GM12865 (cell line): ENCODE measurements at places on chromosomes 12 and 14.
A peak's percentile ranks its signal among the peaks of the same experiment; 100 is the strongest.

GRCh38 chr12:106841510-106842302 is 67.2 kb downstream of the RIC8B start:
- peak; percentile 45 for DNase-seq

GRCh38 chr14:65095633-65096205 is 6.6 kb downstream of the MAX start:
- no peak for DNase-seq

DNA sequence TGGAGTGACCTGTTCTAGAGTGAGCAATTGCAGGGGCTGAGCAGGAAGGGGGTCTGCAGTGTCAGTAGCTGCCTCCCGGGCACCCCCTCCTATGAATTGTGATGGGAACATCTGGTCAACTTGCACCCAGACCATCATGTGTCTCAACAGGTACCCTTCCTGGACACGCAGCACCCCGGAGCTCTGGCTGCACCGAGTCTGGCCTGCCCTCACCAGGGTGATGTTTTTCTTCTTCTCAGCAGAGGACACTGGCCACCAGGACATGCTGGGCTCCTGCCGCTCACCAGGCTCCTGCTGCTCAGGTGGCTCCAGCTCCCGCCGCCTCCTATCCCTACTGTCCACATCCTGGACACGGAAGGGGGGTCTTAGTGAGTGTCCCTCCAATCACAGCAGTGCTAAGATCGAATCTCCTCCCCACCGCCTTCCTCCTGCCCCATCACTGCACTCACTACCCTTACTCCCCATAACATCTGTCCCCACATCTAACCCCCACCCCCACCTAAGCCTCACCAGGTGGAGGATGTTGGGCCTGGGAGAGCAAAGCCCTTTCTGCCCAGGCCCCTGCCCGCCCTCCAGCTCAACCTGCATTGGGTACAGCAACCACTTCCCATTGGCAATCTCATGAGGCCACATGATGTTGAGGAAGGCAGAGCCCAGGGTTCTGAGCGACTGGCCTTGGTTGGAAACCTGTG is 14.9 kb downstream of the ITGA7 start:
- DNase-seq: no peak

GRCh38 chr14:81523616-81524015 is 10.0 kb downstream of the SEL1L start:
- peak; percentile 32 for DNase-seq

DNA sequence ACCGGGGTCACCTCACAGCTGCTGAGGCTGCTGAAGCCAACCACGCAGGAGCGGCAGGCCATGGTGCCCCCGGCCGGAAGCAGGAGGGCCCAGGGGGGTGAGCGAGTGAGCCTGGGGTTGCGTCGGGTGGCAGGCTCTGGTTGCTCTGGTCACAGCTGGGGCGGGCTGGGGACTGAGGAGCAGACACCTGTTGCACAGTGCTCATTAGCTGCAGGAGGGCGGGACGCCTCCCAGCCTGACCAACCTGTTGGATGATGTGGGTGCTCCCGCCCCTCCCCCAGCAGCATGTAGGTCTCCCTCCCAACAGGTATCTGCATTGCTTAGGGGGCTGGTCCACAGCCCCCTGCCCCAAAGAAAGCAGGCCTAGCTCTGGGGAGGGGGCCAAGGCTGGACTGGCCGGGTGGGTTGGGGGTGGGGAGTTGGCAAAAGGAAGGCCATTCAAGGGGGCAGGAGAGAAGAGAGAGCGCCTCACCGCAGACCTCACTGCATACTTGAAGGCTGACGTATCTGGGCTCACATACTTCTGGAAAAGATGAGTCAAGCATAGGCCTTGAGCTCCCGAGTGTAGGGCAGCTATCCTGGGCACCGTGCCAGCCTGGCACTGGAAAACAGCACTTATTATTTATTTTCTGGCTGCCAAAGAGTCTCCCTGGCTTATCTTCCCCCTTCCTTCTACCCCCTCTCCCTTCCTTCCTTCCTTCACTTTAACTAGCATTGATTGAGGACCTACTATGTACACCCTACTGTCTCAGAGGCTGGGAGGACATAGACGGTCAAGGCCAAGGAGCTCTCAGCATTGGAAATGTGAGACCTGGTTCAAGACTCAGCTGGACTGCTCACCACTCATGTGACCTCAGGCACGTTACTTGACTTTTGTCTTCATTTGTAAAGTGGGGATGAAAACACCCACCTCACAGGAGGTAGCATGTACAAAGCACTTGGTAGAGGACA is at the start of gene KRT80:
Gene KRT80, minus strand, starts transcription at position 174 of the 951 bp plus-strand sequence. Its CDS starts 112 bp downstream, at position 62.
- DNase-seq: no peak

GRCh38 chr14:105097794-105098127 is 32.5 kb upstream of the GPR132 start:
- DNase-seq: no peak

GRCh38 chr12:115500872-115501271 is 776.6 kb downstream of the MED13L start:
- no peak for DNase-seq

GRCh38 chr12:62948123-62948522 is 13.2 kb upstream of the PPM1H start:
- no peak for DNase-seq

DNA sequence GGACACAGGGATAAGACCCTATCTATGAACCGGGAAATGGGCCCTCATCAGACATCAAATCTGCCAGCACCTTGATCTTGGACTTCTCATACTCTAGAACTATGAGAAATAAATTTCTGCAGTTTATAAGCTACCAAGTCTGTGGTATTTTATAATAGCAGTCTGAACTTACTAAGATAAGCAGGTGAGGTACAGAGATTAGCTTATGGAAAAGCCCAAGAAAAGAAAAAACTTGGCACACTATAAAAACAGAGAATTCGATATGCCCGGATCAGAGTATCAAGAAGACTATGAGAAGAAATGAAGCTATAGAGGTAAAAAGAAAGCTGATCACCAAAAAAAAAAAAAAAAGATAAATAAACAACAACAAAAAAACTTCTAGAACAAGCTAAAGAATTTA is 52.6 kb downstream of the EEA1 start:
- no peak for DNase-seq

DNA sequence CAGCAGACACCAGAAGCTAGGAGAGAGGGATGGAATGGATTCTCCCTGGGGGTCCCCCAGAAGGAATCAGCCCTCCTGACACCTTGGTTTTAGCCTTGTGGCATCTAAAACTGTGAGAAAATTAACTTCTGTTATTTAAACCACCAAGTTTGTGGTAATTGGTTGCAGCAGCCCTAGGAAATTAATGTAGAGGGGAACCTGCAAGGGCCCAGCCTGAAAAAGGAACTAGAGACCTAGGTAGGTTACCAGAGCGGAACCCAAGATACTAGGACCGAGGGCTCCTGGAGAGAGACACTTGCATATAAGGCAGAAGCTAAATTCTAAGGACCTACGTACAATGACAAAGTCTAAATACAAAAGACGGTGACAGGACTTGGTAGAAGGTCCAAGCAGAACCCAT is 8.1 kb upstream of the DENND5B start:
- DNase-seq: peak; percentile 83

GRCh38 chr14:104913435-104913834 is 11.2 kb upstream of the PLD4 start:
- no peak for DNase-seq

GRCh38 chr12:75996861-75997447 is 34.6 kb downstream of the PHLDA1 start:
- DNase-seq: no peak

DNA sequence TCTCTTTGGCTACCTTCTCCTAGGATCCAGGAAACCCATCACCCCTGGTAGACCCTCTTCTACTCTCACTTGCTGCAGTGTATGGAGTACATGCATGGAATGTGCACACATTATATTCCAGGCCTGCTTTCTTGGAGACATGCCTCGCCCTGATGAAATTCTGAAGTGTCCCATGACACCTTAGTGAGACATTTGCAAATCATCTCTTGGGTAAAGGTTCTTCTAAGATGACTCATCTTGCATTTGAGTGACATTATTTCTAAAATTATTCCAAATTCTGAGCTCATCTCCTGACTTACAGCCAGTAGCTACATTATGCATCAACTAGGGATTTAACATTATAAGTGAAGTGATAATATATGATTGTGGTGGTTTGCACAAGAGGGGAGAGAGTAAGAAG is 49.8 kb downstream of the SDR9C7 start:
- no peak for DNase-seq

DNA sequence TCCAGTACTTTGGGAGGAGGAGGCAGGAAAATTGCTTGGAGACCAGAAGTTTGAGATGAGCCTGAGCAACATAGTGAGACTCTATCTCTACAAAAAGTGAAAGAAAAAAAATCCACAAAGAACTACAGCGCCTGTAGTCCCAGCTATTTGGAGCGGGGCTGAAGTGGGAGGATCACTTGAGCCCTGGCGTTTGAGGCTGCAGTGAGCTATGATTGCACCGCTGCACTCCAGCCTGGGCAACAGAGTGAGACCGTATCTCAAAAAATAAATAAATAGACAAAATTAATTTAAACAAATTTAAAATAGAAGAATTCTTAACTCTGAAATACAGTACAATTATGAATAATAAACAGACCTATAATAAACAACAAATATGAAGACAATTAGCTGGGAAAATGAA is 40.9 kb downstream of the ATL1 start:
- no peak for DNase-seq

- no peak for DNase-seq
These were observed 19.8 kb downstream of the VASH1 start for GRCh38 chr14:76780875-76781647.

DNA sequence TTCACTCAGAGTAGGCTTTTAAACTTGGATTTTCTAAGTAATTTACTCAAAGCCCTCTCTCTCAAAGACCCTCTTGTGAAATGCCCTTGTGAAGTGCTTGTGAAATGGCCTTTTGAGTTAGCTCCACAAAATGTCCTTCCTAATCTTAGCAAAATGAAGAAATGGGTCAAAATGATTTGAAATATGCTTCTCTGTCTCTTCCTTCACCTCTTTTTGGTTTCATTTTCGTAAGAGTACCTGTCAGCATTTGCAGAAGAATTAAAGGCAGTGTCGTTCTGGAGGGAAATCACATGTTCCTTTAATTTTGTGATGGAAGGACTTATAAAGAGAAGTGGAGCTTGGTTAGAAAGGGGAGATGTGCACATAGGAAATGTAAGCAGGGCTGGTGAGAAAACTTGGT is 93.7 kb downstream of the HMGA2 start:
- DNase-seq: peak; percentile 55

DNA sequence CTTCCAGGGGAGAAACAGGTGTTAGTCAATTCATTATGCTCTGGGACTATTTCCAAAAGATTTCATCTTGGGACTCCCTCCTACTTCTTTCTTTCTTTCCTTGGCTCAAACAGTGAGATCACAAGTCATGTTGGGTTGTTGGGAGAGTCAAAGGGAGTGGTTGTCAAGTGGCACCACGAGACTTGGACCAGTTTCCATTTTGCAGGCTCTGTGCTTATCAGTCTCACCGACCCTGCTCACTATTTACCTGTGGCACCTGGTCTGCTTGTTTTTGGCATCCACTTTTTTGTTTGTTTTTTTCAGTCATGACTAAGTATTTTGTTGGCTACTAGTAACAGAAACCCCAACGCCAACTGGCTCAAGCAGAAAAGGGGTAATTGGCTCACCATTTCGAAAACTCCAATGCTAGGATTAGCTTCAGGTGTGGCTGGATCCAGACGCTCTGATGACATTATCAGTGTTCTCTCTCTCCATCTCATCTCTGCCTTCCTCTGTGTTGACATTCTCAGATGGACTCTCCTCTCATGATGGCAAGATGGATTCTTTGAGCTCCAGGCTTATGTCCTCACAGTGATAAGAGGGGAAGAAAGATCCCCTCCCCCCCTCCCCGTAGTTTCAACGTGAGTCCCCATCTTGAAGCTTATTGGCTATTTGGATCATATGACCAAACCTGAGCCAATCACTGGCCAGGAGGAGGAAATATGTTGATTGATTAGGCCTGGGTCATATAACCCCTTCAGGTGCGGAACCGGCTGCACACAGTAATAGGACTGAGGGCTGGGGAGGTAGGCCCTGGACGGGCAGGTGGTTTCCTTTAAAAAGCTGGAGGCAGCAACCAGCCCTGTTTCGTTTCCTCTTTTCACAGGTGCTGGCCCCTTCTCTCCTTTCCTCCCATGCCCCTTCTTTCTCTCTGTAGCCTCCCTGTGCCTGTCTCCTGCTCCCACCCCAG is 84.2 kb downstream of the AACS start:
- peak; percentile 83 for DNase-seq

- no peak for DNase-seq
These were observed 207.9 kb downstream of the TMEM132C start for GRCh38 chr12:128474916-128475315.

DNA sequence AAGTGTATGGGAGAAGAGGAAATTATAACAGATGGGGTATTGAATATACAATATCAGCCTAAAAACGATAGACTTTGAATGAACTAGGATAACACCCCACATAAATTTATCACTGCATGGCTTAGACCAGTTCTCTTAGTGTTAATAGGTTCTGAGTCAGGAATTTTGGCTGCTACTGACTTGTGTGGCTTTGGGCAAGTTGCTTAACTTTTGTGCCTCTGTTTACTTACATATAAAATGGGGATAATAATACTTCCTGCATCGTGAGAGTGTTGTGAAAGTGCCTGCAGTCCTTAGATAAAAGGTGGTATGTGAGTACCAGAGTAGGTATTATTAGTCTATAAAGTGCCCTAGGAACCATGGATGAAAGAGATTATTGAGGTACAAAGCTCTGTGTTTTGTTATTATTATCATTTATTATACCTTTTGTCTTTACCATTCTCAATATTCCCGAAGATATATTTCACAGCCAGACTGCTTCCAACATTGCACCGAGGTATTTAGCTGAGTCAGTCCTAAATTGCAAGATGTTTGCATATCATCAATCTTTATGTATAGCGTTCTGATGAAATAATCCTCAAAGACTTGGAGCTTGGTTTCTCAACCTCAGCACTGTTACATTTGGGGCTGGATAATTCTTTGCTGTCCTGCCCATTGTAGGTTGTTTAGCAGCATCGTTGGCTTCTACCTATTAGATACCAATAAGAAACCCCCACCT is 2.3 kb upstream of the PAWR start:
- DNase-seq: no peak

DNA sequence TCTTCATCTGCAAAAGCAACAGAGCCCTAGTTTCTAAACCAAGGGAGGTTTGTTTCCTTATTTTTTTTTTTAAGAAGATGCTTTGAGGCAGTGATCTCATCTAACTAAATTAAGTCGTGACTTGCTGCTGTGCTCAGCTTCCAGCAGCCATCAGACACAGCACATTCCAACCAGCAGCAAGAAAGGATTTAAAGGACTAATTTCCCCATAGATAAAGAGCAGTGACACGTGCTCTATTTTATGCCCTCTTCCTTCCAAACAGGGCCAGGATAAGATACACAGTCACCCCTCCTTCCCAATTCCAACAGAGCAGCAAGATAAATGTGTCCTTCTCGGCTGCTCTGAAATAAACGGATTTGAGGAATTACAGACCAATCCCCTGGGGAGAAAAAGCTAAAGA is 81.7 kb downstream of the PRKAB1 start:
- DNase-seq: no peak

- DNase-seq: no peak
These were observed 12.7 kb upstream of the LRIG3 start for GRCh38 chr12:58932806-58933681.

DNA sequence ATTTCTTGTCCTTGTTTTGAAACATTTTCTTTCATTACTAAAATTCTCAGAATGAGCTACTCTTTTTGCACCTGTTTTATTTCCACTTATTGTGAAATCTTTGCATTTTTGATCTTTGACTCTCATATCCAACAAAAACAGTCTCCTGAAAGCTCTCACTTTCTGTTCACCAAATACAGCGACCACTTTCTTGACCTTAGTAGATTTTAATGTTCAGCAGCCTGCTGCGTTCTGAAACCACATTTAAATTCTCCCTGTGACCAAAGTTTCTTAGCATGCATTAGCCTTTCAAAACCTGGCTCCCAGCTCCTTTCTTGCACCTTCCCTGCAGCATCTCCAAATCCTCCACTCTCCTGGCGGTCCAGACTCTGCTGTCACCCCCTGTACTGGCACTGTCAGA is 404.4 kb upstream of the PDE3A start:
- DNase-seq: peak; percentile 56
